ENCODE measurements at places on chromosomes 16 and 17.

DNA sequence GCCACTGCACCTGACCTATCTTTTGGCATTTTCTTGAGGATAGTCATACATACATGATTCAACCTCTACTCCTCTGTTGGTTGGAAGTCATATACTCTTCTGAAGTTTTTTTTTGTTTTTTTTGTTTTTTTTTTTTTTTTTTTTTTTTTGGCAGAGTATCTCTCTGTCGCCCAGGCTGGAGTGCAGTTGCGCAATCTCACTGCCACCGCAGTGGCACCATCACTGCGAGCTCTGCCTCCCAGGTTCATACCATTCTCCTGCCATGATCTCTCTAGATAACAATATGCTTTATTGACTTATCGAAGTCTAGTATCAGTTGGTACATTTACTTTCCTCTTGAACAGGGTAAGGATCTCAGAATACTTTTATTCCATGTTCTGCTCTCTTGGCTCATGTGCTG is 224.2 kb upstream of the WSCD1 start:
- no peak for DNase-seq

DNA sequence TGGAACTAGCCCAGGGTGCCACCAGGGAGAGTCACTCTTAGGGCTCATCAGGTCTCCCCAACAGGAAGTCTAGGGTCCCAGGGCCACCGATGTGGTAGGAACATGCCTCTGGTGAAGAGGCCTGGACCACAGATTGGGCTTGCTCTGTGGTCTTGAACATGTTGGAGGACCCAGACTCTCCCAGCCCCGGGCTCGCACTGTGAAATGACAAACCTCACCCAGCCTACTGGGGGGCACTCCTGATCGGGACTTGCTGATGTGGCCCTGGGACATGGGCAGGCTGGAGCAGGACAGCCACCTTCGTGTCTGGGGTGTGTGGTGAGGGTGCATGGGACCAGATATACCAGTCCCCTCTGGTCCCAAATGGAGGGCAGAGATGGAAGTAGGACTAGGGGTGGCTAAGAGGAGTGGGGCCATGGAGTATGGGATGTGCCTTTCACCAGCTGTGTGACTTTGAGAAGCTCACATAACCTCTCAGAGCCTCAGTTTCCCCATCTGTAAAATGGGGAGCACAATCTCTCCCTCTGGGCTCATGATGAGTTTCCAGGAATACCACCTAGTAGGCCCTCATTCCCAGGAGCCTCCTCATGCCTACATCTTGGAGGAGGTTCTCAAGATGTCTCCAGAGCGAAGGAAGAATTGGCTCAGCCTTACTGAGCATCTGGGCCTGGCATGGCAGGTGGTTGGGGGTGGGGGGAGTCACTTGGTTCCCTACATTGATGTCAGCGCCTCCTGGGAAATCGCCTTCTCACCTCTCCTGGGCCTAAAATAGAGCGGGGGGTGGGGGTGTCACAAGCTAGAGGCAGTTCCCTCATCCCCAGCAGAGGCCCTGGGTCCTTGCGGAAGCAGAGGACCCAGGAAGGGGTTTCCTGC is 1.5 kb upstream of the ADAM11 start:
- DNase-seq, result no peak

DNA sequence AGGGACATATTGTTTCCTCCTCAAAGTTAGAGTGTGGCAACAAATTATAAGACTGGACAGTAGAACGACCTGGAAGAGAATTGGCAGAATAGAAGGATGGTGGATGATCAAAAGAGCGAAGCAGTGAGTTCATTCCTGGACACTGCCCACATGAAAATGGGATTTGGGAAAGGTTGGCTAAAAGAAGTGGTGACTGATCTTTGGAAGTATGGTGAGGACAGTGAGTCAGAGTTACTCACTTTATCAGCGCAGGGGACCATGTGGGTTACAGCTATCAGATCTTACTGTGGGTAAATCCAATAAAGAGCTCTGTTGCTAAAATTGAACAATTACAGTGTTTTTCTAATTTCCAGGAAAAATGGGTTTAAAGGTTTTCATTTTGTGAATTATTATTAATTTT is 2.7 kb upstream of the TANC2 start:
- DNase-seq, result no peak

- no peak for DNase-seq
Observed at GRCh38 chr17:63232565-63233310, 213.4 kb downstream of the CYB561 start.

GRCh38 chr16:87056551-87056950 is 260.6 kb downstream of the C16orf95 start:
- no peak for DNase-seq

GRCh38 chr17:79537061-79537460 is 73.8 kb downstream of the RBFOX3 start:
- no peak for DNase-seq

DNA sequence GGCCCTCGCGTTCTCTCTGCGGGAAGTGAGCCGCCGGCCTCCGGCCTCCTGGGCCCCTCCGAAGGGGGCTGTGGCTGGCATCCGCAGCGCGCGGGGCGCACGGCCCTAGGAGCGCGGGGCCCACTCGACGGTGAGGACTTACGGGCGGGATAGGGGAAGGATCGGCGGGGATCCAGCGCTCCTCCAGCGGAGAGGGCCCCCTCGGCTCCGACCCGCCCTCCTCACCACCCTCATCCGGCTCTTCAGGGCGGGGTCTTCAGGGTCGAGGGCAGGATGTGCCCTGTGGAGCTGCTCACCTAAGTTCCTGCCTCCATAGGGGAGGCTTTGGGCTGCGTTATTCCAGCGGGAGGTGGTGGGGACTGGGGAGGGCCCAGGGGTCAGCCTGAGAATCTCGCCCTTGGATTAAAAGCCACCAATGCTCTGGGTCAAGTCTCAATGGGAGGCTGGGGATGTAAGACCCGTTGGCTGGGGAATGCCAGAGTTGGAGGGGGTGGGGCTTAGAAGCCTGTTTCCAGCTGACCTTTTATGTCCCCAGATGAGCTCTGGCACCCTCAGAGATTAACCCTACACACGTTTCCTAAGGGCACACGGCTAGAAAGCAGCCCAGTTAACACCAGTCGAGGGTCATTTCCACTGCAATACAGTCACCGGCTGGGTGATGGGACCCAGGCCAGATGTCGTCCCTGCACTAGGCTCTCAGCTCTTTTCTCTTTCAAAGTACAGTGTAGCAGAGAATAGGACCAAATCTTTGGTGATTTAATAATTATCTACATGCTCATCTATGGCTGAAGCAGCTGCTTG is 13.4 kb downstream of the TBX2 start:
- no peak for DNase-seq

- DNase-seq, result no peak
Observed at GRCh38 chr16:21625026-21625425, 25.6 kb downstream of the METTL9 start.

DNA sequence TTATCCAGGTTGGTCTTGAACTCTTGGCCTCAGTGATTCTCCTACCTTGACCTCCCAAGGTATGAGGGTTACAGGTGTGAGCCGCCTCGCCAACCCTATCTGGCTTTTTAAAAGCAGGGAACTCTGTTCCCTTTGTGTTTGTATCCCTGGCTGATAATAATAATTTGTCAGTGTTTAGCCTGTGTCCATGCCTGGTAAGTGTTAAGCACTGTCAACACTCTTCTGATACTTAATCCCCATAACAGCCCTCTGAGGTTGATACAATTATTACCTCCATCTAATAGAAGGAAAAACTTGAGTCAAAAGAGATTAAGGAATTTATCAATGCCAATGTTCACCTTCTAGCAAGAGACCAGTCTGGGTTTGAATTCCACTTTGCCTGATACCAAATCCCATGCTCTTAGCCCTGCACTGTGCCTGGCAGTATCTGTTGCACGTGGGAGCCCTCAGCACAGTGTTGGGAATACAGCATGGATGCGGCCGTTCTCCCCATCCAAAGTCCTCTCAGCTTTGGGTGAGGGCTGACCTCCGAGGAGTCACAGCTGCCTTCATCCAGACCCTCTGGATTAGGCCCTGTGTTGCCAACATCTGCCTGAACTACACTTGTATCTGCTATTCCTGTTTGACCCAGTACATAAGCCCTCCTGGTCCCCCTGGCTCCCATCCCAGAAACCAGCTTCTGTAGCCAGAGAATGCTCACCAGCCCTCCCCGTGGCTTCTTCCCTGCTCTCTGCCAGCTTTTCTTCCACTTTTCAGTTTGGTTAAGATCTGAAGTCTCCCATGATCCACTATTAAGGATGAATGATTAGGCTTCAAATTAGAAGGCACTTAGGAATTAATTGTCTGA is 335.6 kb upstream of the ASIC2 start:
- DNase-seq, result no peak

DNA sequence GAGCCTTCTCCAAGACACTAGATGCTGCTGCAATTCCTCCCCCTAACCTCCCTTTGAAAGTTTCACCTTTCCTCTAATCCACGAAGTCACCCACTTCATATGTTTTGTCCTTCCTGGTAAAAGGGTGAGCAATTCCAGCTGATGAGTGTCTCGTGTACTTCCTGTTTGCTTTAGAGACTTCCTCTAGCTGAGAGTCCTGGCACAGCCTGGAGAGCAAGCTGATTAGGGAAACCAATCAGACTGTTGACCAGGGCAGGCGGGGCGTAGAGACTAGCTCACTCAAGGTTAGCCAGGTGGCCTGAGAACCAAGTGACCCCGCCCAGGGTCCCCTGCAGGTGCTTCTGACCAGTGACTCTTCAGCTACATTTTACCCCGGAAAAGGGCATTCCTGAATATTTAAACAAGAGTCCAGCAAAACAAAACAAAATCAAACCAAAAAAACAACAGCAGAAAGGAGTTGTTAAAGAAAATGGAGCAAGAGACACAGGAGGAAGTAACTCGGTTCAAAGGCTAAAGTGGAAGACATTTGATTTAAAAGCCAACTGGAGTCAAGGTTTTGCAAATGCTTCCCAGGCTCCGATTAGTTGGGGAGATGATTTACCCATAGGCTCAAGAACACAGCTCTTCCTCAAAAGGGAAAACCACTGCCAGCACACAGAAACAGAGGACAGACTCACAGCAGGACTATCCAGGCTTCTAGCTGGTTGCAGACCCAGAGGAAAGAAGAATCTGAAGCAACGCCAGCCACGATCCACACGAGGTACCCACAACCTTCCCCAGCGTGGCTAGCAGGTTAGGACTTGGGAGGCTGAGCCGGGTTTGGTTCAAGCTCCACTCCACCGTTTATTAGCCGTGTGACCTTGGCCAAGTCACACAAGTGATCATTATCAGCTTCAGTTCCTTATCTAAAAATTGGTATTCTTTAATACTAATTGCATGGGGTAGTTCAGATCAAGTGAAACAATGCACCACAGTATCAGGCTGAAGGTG is 13.4 kb downstream of the HSPB9 start:
- DNase-seq, result no peak

- no peak for DNase-seq
Observed at GRCh38 chr16:65373097-65373496, 251.2 kb upstream of the CDH11 start.

GRCh38 chr16:10076037-10076436 is 106.2 kb downstream of the GRIN2A start:
- no peak for DNase-seq
